ENCODE measurements at places on chromosomes 16 and 17.

DNA sequence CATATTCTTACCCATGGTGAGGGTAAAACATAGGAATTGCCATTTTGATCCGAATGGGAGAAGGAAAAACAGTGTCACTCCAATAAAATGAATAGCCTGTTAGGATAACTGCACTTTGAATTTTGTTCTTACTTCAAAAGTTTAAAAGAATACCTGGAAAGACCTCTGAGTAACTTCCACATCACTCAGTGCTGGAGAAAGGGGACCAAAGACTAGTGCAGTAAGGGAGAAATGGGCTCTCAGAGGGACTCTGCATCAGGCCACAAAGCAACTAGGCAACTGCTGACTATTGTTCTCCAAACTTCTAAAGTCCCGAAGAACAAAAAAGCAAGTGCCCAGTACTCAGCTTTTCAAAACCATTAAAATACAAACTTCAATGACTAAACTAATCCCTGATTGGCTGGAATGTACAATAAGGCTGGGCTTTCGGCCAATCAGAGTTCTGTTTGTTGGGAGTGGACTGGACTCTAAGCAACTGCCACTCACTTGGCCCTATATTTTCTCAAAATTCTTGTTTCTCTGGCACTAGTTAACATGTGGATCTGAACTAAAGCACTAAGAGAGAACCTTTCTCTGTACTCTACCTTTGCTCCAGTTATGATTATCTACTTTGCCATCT lies 6.2 kb downstream of the DNAJC7 start:
- no peak for DNase-seq

- DNase-seq: no peak
Measured at GRCh38 chr16:85611194-85611443, 2.0 kb upstream of the GSE1 start.

- peak; percentile 75 for DNase-seq
Measured at GRCh38 chr16:82655072-82655714, 28.4 kb downstream of the CDH13 start.

GRCh38 chr16:67243481-67243880 lies 3.8 kb downstream of the FHOD1 start:
- no peak for DNase-seq

- no peak for DNase-seq
Measured at GRCh38 chr17:33653399-33653788, 360.3 kb upstream of the ASIC2 start.

DNA sequence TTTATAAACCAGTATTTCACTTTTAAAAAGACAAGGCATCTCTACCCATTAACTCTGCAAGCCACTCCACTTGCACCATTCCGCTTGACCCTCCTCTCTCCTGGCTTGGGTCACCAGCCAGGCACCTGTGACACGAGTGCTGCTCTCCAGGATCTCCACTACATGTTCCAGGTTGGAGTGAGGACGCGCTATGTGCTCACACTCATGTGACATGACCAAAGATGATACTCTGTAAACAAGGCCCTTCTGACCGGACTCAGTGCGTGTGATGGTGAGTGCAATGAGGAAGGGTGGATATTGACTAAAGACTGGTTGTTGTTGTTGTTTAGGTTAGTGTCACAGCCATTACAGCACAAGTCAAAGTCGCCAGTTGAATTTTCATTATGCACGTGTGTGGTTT lies 192.7 kb downstream of the MRTFB start:
- no peak for DNase-seq

DNA sequence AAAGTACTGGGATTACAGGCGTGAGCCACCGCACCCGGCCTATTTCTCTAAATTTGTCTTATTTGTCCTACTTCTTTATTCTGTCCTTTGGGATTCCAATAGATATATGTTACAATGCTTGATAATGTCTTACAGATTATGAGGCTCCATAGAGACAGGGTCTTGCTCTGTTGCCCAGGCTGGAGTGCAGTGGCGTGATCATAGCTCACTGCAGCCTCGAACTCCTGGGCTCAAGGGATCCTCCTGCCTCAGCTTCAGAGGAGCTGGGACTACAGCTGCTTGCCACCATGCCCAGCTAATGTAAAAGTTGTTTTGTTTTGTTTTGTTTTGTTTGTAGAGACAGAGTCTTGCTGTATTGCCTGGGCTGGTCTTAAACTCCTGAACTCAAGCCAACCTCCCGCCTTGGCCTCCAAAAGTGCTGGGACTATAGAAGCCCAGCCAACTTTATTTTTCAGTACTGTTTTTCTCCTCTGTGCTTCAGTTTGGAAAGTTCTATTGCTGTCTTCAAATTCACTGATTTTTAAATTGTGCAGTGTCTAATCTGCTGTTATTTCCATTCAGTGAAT lies 10.3 kb downstream of the ANKRD13B start:
- no peak for DNase-seq

DNA sequence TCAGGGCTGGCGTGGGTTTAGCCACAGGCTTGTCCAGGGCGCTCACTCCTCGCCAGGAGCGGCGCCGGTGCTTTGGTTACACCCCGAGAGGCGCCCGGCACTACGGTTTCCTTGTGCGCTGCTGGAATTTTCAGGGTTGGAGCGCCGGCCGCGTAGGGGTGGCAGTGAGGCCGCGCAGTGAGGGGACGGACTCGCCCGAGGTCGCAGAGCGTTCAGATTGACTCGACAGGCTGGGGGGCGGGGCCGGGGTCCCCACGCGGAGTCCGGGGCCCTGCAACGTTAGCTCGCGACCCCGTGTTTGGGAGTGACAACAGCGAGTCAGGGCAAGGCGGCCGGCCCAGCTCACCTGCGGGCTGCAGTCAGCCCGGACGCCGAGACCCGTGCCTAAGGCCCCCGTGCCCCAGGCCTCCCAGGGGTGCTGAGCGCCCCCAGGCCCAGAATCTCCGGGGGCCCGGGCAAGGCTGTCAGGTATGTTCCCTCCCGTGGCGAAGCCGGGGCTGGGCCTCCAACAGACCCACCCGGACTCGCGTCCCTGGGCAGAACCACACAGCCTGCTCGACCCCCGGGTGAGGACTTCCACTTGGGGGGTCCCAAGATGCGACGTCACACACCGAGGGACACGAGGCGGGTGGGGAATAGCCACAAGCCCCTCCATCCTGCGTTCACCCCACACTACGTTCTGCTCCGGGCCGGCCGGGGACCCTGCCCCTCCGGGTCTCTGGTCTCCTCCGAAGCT lies 1.3 kb upstream of the ACTG1 start:
- peak; percentile 38 for DNase-seq

DNA sequence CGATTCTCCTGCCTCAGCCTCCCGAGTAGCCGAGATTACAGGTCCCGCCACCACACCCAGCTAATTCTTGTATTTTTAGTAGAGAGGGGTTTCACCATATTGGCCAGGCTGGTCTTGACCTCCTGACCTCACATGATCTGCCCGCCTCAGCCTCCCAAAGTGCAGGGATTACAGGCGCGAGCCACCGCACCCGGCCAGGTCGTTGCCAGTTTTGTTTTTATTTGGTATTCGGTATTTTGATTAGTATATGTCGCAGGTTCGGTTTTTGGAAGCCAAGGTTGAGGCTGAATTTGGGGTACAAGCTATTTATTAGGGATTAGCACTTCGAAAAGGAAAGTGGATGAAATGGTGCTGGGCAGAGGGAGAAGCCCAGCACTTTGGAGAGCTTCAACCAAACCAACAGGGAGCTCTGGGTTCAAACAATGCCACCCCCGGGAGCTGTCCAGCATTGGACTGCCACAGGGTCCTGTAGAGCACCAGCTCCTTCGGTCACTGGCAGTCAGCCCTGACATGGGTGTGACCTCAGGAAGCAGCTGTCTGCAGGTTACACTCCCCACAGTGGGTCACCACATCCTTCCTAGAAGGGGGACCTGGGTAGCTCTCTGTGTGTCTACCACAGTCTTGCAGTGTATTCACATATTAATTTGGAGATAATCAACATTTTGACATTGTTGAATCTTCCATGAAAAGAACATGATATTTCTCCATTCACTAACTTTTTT lies 1.5 kb upstream of the CLEC10A start:
- no peak for DNase-seq

DNA sequence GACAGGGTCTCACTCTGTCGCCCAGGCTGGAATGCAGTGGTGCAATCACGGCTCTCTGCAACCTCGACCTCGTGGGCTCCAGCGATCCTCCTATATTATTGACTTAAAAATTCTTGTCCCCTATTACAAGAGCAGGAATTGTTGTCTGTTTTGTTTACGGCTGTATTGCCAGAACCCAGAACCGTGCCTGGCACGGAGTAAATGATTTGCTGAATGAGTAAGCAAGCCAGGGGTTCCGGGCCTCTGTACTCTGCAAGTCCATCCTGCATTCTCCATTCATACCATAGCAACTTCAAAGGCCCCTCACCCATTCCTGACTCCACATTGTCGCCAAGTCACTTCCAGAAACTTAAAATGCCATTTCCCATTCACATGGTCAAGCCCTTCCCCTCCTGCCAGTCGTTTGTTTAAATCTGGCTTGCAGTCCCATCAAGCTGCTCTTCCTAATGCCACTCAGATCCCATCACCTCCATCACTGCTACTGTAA lies 6.9 kb downstream of the ADCY9 start:
- DNase-seq: no peak

GRCh38 chr17:17084941-17085340 lies 42.7 kb downstream of the MPRIP start:
- DNase-seq: no peak

- no peak for DNase-seq
Measured at GRCh38 chr16:4431023-4431422, 5.4 kb downstream of the DNAJA3 start.

DNA sequence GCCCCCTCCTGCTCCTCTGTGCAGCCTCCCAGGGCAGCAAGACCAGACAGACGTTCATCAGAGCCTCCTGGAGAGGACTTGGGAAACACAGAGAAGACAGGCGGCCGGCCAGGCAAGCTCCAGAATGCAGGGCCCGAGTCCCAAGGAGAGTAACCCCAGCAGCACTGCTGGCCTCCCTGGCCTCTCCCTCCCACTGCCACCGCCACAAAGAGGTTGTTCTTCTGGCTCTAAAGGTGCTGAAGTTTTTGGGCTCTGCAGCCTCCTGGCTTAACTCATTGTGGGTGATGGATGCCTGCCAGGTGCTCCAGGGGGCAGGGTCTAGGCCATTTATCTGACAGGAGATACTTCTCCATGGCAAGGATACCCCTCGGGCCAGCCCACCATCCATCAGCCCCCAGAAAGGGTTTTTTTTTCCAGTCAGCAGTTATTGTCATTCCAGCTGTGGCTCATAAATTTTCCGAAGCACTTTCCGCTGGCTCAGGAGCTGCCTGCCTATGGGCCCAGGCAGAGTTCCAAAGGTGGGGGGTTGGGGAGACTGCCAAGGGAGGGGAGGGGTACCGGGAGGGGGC lies 32.0 kb upstream of the MRPS23 start:
- no peak for DNase-seq

DNA sequence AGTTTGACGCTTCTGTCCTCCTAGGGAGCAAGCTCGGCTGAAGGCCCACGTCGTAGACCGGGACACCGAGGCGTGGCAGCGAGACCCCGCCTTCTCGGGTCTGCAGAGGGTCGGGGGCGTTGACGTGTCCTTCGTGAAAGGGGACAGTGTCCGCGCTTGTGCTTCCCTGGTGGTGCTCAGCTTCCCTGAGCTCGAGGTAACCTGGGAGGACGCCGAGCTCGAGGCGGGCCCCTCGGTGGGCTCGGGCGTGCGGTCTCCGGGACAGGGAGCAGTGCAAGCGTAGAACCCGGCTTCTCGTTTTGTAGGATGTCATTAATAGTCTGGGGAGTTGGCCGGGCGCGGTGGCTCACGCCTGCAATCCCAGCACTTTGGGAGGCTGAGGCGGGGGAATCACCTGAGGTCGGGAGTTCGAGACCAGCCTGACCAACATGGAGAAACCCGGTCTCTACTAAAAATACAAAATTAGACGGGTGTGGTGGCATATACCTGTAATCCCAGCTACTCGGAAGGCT lies 715 bp downstream of the ENDOV start:
- DNase-seq: no peak

- peak; percentile 33 for DNase-seq
Measured at GRCh38 chr16:81457326-81458133, 12.9 kb downstream of the CMIP start.

DNA sequence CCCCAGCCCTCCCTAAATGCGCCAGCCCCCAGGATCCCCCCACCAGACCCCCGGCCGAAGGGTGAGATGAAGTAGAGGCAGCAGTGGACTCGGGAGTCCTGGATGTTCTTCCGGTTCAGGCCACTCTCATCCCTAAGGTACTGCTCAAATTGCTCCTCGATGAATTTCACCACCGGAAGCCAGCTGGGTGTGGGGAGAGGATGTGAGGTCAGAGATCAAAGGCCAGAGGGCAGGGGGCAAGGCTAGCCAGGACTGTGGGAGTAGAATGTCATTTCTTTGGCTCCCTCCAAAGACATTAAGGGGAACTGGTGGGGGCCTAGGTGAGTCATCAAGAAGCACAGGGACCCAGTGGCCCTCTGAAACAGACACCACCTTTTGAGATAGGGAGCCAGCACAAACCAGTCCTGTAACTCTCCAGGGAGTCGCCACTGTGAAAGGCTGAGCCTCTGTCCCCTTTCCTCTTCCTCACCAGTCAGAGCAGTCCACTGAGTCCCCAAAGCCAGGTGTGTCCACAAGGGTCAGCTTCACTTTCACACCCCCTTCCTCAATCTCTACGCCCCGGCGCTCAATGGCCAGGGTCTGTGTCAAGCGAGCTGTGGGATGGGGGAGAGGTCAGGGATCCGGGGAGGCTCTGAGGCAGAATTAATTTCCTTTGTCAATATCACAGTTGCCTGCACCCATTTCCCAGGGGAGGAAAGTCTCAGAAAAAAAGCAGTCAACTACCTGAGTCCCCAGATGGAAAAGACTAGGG lies 895 bp downstream of the SEPTIN1 start:
- DNase-seq: no peak

- no peak for DNase-seq
Measured at GRCh38 chr16:81564421-81564911, 119.9 kb downstream of the CMIP start.

DNA sequence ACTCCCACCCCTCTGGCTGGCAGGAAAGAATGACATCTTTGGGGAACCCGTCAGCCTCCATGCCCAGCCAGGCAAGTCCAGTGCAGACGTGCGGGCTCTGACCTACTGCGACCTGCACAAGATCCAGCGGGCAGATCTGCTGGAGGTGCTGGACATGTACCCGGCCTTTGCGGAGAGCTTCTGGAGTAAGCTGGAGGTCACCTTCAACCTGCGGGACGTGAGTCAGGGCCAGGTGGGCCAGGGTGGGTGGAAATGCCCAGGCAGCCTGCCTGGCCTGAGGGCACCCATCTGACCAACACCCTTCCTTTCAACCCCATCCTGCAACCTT lies 8.1 kb upstream of the DCAF7 start:
- DNase-seq: no peak

DNA sequence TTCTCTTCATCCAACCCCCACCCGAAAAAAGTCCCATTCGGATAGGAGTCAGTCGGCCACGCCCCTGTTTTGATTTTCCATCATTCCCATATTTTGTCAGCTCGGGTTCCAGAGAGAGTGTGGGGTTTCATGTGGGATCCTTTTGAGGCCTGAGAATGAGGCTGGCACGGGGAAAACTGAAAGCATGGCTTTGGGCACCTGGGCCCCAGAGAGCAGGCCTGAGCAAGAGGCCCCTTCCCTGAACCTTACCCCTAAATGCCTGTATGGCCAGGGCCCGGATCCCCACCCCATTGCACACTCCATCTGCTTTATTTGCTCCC lies 4.6 kb upstream of the HOXB4 start:
- no peak for DNase-seq

GRCh38 chr17:65588181-65588808 lies 26.8 kb upstream of the AXIN2 start:
- DNase-seq: no peak

- no peak for DNase-seq
Measured at GRCh38 chr17:64095144-64095882, 34.6 kb downstream of the ERN1 start.

- no peak for DNase-seq
Measured at GRCh38 chr17:73986641-73987177, 216.8 kb upstream of the RPL38 start.

- DNase-seq: no peak
Measured at GRCh38 chr17:81519284-81520020, 6.9 kb upstream of the ACTG1 start.
